ENCODE measurements at places on chromosomes 7 and 10.

DNA sequence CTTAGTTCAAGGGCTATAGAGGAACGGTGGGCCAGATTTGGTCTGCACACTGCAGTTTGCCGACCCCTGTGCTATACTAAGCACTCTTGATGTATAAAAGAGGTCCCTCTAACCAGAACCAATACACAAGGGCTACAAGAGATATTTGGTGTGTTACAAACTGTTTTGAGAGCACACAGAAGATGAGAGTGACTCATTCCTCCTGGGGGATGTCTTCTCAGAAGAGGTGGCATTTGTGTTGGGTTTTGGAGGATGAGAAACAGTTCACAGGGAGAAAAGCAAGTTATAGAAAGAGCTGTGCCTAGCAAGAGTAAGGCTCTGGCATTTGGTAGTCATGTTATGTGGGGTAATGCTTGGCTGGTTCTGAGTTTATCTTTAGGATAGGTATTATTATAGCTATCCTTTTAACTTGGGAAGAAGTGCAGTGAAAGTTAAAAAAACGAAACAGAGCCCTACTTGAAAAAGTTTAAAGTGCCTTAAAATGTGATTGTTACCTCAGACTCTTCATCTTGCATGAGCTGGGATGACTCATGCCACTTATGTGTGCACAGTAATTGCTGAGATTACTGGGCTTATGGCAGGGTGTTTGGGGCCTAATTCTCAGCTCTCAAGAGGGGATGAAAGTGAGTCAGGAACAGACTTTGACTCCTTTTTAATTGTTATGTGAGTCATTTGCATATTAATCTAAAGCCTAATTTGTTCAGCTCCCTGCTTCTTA lies 160.4 kb downstream of the KIF20B start:
- DNase-seq: no peak

DNA sequence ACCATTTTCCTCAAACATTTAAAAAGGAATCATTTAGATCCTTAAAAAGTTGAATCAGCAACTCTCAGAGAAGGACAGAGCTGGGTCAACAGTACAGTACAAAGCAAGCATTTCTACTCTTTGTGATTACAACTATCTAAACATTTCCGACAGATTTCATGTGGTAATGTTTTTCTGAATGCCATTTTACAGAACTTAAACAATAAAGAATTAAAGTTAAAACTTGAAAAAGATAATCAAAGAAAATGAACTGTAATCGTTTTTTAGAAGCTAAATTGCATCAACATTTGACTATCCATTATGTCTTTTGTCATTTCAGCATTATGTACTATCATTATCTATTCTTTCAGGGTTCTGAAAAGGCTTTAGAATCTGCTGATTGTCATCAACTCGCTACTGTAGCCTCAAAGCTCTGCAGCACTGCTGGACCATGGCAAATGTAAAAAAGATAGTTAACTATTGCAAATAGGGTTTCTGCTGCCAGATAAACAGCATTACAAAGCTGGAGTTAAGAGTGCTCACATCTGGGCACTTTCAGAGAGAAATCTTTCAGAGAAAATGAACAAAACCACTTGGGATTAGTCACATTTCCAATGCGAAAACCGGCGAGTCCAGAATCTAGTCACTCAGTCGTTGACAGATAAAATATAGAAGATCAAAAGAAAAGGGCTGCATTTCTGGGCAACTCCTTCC lies 160.4 kb upstream of the LAMB4 start:
- DNase-seq: no peak

DNA sequence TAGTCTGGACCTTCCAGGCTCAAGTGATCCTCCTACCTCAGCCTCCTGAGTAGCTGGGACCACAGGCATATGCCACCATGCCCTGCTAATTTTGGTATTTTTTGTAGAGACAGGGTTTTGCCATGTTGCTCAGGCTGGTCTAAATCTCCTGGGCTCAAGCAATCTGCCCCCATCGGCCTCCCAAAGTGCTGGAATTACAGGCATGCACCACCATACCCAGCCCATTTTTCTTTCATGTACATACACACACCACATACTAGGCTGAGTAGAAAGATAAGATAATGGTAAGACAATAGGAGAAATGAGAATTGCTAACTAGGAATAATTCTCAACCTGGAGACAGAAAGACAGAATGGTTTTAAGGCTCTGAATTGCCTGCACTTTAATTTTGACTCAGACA lies 83.8 kb downstream of the CPEB3 start:
- DNase-seq: no peak

- DNase-seq: no peak
These were observed 25.4 kb downstream of the TRDMT1 start for GRCh38 chr10:17176091-17176490.

DNA sequence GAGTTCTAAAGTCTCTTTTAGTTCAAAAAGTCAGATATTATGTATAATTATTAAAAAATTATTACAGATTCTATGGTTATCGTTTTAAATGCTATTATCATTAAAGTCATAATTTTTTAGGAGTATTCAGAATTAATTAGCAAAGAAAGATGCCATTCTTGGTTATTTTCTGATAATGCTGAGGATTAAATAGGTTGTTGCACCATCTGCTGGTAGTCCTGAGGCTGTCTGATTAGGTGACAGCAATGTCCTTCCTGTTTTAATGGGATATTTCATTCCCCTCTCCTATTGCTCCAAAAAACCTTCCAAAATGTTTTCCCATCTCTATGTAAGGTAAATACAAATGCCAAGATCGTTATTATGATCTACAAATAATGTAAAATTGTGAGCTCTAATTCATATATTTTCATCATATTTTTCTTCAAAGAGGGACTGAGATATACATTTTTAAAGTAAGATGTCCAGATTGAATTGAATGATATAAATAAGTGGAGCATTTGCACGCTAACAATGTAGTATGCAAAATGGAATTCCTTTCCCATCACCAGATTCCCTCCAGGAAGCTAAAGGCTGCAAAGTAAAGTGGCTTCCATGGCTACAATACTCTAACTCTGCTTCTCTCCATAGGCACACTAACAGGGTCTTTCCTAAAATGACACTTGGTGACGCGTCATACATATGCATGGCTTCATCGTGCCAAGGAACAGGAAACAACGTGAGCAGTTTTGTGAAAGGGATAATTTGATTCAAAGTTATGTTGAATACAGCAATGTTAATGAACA lies 58.8 kb upstream of the AKR1E2 start:
- no peak for DNase-seq

- no peak for DNase-seq
These were observed at the start of gene FOXP2 for GRCh38 chr7:114414156-114415063. TSS of gene FOXP2 (plus strand) at chr7:114414815. CDS start at chr7:114426512, 11,697 bp downstream.

DNA sequence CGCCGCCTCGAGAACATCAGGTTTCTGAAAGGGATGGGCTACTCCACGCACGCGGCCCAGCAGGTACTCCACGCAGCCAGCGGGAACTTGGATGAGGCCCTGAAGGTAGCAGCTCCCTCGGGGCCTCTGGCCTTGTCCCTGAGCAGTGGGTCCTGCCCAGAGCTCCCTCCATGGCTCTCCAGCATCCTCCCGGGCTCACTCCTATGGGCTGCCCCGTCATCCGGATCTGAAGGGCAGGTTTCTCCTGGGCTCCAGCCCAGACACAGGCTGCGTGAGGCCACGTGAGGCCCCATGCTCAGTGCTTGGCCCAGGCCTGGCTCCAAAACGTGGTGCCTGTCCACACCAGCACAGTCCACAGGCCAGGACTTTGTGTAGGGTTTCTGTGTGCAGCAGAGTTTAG lies 32.5 kb downstream of the NUB1 start:
- no peak for DNase-seq

- DNase-seq: no peak
These were observed 1.3 kb upstream of the COMMD3 start for GRCh38 chr10:22314852-22315251.

DNA sequence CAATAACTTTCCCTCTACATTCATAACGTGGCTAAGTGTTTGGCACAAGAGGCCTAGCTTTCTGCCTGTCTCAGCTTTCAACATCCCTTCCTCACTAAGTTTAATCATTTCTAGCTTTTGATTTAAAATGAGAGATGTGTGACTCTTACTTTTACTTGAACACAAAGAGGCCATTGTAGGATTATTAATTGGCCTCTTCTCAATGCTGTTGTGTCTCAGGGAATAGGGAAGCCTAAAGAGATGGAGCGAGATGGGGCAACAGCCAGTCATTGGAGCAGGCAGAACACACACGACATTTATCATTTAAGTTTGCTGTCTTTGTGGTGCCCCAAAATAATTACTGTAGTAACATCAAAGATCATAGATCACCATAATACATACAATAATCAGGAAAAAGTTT lies 167.1 kb upstream of the TRIM24 start:
- no peak for DNase-seq

DNA sequence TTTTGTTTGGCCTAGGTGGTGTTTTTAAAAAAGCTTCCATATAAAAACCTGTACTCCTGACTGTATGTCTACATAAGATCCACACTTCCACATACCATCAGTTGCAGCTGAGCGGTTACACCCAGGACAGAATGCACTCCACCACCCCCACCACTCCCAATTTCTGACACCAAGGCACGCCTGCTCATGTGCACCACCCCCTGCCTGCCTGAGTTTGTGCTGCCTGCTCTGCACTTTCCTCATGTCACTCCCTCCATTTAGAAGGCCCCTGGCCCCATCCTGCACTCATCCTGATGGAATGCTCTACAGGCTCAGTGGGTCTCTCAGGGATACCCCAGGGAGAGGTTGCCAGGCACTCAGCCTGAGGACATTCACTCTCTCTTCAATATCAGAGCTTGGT lies 6.5 kb downstream of the VPS41 start:
- DNase-seq: no peak

GRCh38 chr10:124325633-124325914 lies 93.1 kb downstream of the OAT start:
- DNase-seq: no peak

DNA sequence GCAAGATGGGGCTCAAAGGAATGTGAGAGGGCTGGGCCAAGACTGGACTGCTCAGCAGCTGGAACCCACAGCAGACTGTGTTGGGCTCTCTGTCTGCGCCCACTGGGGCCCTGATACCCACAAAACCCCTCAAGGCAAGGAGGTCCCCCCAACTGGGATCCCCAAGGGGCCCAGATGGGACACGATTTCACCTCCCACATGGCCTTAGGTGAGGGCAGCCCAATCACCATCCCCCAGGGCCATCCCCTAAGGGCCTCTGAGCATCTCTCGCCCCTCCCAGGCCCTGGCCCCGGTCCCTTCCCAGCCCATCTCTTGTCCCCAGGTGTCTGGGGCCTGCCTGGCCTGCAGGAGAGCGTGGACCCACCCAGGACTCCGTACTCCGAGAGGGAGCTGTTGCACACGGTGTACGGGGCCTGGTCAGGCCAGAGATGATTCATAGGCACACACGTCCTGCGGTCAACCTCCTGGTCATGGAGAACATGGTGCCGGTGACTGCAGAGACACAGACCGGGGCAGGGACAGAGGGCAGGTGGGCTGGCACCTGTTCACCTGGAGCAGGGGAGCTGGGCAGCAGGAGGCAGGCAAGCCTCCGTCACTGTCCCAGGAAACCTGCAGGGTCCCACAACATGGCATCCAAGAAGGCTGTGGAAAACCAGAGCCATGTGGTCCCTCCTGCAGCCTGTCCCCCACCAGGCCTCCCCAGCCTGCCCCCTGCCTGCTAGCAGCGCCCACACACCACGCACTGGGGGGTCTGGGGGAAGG lies 21.6 kb downstream of the OGDHL start:
- DNase-seq: no peak

- DNase-seq: no peak
These were observed 3.8 kb downstream of the RARRES2 start for GRCh38 chr7:150337659-150338081.

DNA sequence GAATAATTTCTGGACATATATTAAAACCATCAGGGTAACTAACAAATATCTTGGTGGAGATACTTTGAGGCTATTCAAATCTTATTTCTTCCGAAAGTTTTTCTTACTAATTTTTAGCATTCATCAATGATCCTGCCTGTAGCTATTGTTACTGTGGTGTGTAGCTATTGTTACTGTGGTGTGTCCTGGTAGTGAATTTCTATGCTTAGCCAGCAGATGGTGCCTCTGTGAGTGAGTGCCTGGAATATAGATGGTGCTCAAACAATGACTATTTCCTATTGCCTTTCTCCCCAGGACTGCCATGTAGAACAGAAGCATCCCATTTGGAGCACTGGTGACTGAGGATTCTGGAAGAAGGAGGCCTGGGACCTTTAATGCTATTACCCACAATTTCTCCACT lies 245.7 kb downstream of the CCSER2 start:
- no peak for DNase-seq
